Epithelial cell of prostate (primary cell): ENCODE measurements at places on chromosomes 13 and 19.

GRCh38 chr13:108168929-108169328, 46.4 kb downstream of the LIG4 start:
- DNase-seq = no peak

GRCh38 chr13:68806125-68806524, 1301.5 kb upstream of the ATXN8OS start:
- no peak for DNase-seq

- no peak for DNase-seq
Observed at GRCh38 chr19:49761625-49762311, 1.3 kb downstream of the TSKS start.

DNA sequence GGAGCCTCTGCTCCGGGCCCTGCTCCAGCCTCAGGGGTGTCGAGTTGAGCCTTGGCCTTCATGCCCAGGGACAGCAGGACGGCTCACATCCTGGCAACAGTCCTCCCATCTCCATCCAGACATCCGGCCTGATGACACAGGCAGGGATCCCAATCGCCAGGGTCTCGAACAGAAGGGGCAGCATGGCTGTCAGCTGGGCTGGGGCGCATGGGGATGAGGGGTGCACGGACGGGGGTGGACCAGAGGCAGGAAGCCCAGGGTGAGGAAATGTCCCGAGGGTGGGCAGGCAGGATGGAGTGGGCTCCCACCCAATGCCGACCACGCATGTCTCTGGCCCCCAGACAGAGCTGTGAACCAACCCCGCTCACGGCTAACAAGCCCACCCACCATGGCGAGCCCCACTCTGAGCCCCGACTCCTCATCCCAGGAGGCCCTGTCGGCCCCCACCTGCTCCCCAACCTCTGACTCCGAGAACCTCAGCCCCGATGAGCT, 16.2 kb downstream of the EVI5L start:
- DNase-seq = no peak
